ENCODE measurements at places on chromosomes 7 and 10.
A peak's percentile ranks its signal among the peaks of the same experiment; 100 is the strongest.

- DNase-seq, result peak; percentile 13
These were observed 45.4 kb downstream of the KAT6B start for GRCh38 chr10:74871595-74872382.

DNA sequence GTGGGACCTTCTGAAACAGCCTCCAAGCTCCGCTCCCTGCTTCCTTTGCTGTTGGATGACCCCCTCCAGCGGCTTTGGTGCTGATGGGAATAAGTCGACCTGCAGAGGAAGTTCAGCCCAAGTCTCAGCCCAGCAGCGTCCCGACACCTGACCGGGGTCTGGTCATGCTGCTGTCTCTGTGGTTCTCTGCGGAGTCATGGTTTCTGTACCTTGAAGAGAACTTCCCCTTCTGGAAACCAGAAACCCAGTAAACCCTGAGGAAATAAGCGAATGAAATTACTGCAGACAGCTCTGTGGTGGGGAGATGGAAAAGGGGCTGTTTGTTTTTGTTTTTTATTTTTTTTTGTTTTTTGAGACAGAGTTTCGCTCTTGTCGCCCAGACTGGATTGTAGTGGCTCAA lies 18.3 kb upstream of the ZNF12 start:
- no peak for DNase-seq

GRCh38 chr7:112129655-112130323 lies 76.4 kb downstream of the DOCK4 start:
- DNase-seq, result no peak

DNA sequence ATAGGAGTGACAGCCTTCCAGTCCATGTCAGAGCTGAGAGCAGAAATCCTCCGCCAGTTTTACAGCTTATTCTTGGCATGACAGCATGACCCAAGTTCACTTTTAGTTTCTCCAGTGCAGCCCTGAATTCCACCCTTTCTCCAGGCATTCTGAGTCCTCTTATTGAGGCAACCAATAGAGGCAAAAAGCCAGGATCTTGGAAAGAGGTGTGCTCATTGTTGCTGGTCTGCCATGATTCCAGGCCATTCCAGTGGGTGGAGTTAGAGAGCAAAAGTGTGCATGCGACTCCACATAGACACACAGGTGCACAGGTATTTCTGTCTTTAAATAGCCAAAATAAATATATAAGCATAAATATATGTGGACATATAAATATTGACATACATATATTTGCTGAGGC lies 224.7 kb upstream of the ADARB2 start:
- no peak for DNase-seq

DNA sequence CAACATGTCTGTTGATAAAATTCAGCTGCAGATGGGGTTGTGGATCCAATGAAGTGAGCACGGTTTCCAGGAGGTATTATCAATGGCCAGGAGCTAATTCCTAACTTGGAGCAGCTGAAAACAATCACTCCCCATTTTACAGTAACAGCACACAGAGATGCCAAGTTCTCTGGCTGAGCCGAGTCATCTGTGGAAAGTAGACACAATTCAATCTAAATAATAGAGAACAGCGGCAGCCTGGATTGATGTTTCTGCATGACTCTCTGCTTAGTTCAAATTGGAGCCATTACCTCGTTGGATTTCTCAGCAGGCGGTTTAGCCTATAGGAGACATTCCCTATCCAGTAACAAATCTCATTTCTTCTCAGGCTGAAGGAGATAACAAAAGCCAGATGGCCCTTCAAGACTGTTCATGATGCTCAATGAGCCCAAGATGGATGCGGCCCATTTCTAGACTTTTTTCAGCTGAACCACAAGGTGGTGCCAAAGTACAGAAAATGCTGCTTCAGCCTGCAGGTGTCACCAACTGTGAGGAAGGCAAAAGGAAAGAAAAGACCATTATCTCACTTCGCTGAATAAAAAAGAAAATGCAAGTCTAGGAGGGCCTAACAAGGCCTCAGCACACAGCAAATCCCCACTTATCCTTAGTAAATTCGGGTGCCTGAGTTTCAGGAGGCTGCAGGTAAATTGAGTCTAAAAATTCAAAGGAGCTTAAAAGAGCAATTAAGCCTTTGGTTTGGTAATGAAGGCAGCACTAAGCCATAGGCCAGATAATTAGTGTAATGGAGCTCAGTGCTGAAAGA lies 83.7 kb downstream of the SLC16A9 start:
- DNase-seq, result no peak

DNA sequence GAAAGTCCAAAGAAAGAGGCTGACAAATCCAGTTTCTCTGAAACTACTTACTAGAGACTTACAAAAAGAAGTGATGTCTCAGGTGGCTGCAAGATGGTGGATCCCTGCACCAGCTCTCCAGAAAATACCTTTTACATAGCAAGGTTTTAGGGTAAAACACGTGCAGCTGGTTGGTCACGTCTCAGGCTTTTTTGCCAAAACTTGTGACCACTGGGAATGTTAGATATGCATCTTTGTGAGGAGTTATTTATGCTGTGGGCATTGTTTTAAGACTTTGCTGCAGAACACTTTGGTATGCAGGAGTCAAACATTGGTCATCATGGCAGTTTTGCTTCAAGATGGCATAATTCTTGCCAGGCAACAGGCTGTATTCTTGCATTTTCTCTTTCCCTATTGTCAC lies 1352.8 kb downstream of the REEP3 start:
- no peak for DNase-seq

- no peak for DNase-seq
These were observed 48.3 kb downstream of the RBAK start for GRCh38 chr7:5093948-5094347.

- DNase-seq, result no peak
These were observed 20.9 kb upstream of the PPA1 start for GRCh38 chr10:70253878-70254765.

DNA sequence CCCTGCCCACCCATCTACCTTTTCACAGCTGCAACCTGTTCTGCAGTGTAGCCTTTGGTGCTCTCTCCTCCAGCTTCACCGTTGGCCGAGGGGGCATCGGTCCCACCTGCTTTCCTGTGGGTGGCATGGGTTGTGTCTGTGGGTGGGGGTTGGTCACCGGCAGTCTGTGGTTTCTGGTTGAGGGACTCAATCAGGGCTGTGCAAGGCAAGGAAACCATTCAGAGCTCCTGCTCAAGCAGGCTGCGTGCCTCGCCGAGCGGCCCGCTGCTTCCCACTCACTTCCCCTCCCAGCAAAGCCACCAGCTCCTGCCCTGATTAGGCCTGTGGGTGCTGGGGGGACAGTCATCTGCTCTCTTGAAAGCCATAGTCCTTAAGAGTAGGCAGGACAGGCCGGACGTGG lies 9.8 kb downstream of the DNAJB12 start:
- DNase-seq, result no peak

GRCh38 chr7:90671571-90671970 lies 75.5 kb downstream of the CDK14 start:
- no peak for DNase-seq

GRCh38 chr10:497289-497688 lies 192.2 kb downstream of the DIP2C start:
- no peak for DNase-seq

DNA sequence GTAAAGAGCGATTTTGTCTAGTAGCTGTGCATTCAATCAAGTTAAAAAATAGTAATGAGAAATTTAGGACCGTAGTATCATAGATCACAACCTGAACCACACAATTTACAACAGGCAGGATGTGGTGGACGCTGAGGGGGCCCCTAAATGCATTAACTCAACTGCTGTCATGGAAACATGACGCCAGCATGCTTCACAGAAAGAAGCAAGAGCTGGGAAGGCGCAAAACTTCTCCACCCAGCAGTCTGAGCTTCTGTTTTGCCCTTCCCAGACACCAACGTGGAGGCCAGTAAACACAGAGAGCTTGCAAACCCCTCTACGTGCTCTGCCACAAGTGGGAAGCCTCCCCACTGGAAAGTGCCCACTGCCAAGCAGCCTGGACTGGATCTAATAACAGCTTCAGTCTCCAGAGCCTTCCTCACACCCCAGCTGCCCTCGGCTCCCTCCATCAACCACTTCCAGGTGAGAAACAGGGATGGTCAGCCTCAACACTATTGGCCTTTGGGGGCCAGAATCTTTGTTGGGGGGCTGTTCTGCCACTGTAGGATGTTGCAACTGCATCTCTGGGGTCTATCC lies 151.8 kb downstream of the SFMBT2 start:
- peak; percentile 71 for DNase-seq

- no peak for DNase-seq
These were observed 1.3 kb downstream of the PCBD1 start for GRCh38 chr10:70886921-70887665.

DNA sequence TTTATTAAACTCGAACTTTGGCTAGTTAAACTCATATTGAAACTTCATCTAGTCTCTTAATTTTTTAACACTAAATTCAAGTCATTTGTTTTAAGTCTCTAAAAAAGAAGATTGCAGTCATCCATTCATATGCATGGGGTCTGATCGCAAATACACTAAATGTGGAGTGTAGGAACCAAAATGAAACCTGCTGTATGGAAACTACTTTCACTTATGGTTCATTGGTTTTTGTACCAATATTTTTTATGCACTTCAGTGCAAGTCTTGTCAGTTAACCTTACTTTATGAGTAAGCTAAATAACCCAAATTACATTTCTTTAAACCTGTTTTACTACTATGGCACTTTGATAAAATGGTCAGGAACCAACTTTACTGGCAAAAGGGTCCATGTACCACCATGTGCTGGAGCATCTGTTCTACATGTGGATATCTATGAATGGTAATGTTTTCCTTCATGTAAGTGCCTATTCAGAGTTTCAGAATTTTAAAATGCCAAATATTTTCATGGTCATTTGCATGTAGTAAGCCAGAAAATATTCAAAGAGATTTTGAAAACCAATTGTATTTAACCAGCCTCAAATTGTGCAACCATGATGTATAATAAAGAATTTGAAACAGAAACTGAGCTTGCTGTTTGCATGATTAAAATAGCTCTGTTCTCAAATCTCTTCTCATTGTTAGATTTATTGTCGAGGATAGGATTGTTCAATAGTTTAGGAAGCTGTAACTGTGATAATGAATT lies 7.6 kb upstream of the SUPV3L1 start:
- DNase-seq, result no peak

DNA sequence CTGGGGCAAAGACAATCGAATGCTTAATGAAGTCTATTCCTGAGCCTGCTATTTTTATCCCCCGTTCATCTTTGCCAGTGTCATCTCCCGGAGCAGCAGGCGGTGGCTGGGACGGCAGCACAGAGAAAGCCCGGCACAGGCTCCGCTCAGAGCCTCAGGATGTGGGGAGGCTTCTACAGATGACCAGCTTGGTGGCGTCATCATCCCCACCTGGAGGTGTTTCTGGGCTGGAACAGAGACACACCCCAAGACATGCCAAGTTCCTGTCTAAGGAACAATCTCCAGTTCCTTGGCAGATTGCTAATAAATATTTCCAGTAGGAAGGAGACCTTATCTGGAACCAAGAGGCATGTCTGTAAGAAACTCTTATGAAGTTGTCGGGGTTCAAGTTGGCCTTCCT lies 552.4 kb upstream of the MGMT start:
- DNase-seq, result no peak

GRCh38 chr10:31322647-31323046 lies 3.6 kb downstream of the ZEB1 start:
- no peak for DNase-seq

GRCh38 chr7:18829858-18830285 lies 287.6 kb downstream of the TWIST1 start:
- DNase-seq, result no peak

DNA sequence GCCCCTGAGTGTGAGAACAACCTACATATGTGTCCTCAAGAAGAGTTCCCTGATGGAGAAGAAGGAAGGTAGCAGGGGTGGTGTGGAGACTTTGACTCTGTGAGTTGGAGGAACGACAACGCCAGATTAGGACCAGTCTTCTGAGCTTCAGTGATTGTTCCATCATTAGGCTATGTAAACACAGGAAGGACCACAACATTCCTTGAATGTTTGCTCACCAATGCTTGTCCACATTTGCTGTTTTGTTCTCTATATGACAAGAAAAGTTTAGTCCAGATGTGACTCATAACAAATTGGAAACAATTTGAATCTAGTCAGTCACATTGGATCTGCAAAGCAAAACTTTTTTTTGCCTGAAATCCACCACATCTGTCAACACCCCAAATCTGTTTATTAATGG lies 62.7 kb downstream of the ENTPD1 start:
- no peak for DNase-seq

GRCh38 chr7:135898226-135898625 lies 78.9 kb downstream of the MTPN start:
- DNase-seq, result no peak

Data from stimulated activated naive CD4-positive, alpha-beta T cell (primary cell).